ENCODE measurements at places on chromosomes 5 and 9.

GRCh38 chr9:118568704-118569103 is 800.5 kb downstream of the BRINP1 start:
- no peak for DNase-seq

- no peak for DNase-seq
Measured at GRCh38 chr5:65364907-65365306, 116.8 kb downstream of the ADAMTS6 start.

DNA sequence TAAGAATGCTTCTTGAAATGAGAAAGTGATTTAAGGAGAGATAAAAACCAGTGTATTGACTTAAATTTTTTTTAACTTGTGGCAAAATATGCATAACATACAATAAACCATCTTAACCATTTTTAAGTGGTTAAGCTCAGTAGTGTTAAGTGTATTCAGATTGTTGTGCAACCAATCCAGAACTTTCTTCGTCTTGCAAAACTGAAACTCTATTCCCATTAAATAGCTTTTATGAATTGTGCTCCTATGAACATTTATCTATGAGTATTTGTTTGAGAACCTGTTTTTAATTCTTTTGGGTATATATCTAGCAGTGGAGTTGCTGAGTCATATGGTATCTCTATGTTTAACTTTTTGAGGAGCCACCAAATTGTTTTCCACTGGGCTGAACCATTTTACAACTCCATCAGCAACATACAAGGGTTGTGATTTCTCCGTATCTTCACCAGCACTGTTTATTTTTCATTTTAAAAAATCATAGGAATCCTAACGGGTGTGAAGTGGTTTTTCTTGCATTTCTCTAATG is 76.6 kb upstream of the ACTBL2 start:
- no peak for DNase-seq

DNA sequence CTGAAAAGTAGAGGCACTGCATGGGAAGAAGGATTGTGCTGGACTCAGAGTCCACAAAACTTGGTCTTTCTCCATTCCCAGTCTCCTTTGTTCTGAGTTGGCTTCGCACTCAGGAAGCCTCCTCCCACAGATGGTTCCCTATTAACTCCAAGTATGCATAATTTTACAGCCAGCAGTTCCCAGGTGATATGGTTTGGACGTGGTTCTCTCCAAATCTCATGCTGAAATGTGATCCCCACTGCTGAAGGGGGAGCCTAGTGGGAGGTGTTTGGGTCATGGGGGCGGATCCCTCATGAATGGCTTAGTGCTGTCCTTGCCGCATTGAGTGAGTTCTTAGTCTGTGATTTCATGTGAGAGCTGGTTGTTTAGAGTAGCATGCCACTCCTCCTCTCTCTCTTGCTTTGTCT is 86.6 kb downstream of the FEM1C start:
- no peak for DNase-seq

GRCh38 chr5:7823594-7823993 is 27.3 kb downstream of the CFAP90 start:
- no peak for DNase-seq

DNA sequence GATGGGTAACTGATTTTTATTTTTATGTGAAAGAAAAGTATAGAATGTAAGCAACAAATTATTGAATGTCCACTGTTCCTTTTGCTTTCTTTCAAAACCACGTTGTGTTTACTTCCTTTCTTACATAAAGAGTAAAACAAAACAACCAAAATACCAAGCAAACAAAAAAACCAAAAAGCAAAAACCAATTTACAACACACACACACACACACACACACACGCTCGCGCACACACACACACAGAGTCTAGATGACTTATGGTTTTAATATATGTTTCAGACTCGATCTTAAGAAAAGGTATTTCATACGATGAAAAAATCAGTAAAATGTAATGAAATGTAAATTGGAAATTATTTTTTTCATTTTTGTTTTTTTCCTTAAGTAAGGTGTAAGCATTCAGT is 80.3 kb downstream of the ADGRV1 start:
- no peak for DNase-seq
